ENCODE measurements at places on chromosomes 12 and 14.

DNA sequence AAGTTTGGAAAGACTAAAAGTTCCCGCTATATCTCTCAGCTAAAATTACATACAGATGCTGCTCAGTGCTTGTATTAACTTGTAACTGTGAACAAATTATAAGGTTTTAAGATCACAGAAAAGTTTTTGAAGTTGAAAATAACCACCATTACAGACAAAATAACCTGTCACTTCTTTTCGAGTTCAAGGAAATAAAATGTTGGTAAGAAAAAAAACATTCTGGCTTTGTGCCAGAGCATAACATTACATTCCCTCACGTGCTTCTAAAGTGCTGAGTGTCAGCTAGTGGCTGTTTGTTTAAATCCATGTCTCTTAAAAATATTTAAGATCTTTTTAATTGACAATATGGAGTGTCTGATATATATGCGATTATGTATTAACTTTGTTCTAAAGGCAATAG lies 27.2 kb upstream of the ADAMTS20 start:
- DNase-seq: no peak

DNA sequence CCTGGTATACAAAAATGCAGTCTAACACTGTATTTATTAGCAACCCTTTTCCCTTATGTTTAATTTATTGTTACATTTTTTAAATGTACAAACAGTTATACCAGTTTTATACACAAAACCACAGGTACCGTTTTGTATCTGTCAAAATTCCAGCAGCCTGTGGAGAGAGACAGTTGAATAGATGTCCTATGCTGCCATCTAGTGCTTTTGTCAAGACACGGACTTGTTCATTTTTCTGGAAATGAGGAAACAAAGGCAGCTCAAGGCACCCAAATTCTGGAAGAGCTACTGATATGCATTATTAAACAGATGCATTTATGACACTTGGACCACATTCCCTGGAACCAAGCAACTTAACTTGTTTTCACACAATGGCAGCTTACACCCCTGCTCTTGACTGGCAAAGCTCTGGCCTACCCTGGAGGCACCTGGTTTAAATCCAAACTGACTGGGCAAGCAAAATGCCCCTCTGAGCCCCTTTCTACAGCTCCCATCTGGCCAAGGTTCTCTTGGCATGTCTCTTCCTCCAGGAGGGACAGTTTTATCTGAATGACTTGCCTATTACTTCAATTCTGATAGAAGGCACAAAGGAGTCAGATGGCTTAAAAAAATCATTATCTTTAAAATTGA lies 286.9 kb upstream of the PRKD1 start:
- no peak for DNase-seq

DNA sequence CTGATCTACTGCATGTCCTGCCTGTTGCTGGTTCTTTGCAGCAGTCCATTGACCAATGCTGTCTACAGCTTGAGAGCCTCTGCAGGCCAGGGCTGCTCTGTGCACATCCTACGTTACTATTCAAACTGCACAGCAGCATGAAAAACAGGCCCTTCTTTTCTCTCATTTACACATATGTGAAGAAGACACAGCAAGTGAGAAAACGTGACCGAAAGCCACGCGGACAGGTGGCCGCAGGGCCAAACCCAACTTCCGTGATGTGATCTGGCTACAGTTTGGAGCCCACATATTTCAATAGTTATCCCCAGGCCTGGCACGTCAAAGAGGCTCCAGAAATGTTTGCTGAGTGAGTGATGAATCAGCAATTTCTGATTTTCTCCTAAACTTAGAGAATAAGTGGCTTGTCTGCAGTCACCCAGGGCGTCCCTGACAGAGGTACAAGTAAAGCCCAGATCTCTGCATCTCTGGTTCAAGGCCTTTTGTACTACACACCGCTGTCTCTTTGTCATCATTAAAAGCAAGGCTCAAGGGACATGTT lies 17.9 kb upstream of the TCL1B start:
- no peak for DNase-seq

- DNase-seq: no peak
Measured at GRCh38 chr14:85198001-85198400, 331.9 kb upstream of the FLRT2 start.

DNA sequence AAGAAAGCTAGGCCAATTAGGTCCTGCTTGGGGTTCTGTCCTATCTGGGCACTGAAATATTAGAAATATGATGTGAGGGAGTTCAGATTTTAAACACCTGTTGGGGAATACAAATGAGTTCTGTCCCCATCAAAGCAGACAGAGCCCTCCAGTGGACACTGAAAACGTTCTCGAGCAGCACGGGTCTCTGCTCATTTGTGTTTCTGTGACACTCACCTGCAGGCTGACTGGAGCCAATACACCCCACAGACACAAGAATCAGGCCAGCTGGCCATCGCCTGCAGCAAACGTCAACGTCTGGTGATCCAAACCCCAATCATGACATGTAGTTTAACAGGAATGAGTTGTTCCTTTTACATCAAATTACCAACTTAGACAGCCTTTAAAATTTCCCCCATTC lies 493.4 kb upstream of the TMEM132C start:
- DNase-seq: no peak

DNA sequence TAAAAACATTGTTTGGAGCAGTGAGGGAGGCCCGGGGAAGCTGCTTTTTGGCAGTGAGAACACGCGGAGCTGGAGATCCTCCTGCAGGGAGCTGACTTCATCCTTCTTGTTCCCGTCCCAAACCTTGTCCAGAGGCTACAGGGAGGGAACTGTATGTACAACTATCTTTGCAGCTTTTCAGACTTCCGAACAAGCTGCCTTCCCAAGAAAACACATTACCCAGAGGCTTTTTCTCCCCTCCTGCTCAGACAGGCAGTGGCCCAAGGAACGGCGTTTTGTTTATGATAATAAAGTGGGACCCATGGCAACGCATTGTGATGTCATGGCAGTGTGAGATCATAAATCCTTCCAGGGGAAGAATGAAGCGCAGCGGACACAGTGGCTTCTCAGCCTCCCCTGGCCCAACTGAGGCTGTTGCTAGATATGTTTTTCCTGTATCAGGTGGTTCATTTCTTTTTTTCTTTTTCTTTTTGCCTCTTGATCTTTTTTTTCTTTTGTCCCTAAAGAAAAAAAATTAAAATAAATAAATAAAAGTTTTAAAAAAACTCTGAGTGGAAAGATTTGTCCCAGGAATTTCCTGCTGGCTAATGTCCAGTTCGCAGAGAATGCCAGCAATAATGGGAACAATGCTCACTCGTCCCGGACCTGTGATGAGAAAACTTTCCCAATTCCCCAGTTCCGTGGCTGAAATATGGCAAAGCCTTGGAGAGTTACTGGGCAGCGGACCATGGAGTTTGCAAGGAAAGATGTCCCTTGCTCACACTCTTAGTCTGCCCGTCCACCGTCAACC lies 103.4 kb upstream of the MAP1LC3B2 start:
- no peak for DNase-seq

DNA sequence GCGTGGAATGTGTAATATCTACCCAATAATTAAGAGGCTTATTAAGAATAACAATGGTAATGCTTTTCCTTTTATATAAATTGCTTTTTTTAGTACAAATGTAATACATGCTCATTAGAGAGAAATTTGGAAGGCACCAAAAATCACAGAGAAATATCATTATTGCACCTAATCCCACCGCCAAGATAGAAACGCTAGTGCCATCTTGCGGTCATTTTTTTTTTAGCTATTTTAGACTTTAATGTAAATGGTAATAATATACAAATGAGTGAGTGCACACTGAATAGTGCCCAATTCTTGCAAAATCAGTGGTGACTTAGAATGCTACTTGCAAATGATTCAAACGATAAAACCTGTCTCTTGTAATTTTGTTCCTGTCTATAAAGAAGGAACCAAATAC lies 576.8 kb upstream of the TMEM132C start:
- DNase-seq: no peak
